ENCODE measurements at places on chromosomes 3 and 15.

GRCh38 chr3:40843208-40843624, 318.5 kb downstream of the ZNF621 start:
- DNase-seq, result no peak

DNA sequence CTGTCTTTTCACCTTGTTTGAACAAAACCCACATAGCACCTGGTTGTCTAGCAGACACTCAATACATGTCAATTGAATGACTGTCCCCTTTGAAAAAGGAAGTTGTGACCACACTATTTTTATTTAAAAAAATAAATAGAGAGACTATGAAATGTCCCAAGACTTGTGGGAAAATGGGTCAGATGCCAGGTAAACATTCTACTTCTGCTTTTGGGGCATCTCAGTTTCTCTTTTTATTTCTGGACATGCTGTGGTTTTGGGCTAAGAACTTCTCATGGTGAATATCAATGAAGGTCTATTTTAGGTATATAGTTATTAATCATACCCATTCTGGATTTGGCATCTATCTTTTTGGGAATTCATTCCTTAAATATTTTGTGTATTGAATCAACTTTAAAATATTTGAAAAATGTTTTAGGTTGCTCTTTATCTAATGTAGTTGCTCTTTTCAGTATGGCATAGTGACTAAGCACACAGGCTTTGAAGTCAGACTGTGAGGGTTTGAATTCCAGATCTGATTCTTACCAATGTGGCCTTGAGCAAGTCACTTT, 4.4 kb downstream of the TMEM45A start:
- no peak for DNase-seq

GRCh38 chr3:31848163-31848818, 132.8 kb downstream of the OSBPL10 start:
- DNase-seq, result no peak

DNA sequence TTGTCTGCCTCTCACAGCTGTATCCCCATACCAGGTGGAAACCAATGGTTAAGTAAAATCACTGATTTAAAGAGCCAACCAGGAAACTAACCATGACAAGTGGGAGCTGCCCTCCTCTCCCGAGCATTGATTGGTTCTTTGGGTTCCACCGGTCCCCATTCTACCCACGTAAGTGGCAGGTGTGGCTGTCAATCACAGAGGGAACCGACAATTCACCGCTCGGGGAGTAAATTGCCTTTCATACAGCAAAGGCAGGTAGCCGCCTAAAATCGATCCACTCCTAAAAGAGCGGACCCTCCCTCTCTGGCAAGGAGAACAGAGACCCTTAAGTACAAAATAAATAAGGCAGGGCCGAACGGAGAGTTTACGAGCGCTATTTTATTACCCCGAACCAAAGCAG, 1.2 kb downstream of the ERC2 start:
- peak; percentile 91 for DNase-seq

GRCh38 chr3:195394700-195395099, 48.1 kb downstream of the ACAP2 start:
- DNase-seq, result no peak

DNA sequence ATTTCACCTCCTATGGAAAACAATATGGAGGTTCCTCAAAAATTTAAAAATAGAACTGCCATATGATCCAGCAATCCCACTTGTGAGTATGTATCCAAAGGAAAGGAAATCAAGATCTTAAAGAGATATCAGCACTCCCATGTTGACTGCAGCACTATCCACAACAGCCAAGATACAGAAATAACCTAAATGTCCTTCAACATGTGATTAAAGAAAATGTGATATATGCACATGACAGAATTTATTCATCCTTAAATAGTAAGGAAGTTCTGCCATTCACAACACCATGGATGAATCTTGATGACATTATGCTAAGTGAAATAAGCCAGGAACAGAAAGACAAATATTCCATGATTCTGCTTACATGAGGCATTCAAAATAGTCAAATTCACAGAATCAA, 303.6 kb upstream of the LRRN1 start:
- no peak for DNase-seq

GRCh38 chr15:96716478-96716877, 386.0 kb downstream of the NR2F2 start:
- no peak for DNase-seq

DNA sequence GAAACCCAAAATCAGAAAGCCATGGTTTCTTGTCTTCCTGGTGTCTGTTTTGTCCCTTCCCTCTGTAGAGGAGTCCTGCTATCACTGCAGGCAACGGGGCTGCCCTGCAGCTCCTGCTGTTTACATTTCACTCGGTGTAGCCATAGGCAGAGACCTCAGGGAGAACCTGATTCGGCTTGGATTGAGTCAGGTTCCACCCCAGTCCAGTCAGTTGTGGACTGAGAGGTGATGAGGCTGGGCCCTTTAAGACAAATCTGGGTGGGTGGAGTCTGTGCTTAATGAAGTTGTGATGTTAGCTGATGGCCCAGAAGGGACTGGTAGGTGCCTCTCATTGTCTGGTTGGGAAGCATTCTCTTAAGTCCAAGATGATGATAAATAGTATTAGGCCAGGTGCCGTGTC, 35.7 kb downstream of the FLNB start:
- DNase-seq, result no peak

- no peak for DNase-seq
These were observed 129.8 kb downstream of the ZNF385D start for GRCh38 chr3:21621181-21621651.

- DNase-seq, result no peak
These were observed 14.8 kb downstream of the LTF start for GRCh38 chr3:46449755-46450552.

DNA sequence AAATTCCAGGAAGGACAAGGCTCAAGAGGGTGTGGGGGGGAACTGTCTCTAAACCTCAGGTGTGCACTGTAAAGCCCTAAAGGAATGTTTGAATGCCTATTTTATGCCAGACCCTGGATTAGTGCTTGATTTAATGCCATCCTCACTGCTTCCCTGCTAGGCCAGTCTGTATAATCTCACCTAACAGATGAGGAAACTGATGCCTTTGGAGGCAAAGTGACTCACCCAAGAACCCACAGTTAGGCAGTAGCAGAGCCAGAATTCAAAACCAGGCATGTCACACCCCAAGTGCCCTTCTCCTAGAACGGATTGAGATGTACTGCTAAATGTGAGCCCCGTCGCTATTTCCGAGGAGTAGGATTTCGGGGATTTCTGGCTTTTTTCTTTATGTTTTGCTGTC, 7.8 kb downstream of the CAMK1 start:
- DNase-seq, result no peak

DNA sequence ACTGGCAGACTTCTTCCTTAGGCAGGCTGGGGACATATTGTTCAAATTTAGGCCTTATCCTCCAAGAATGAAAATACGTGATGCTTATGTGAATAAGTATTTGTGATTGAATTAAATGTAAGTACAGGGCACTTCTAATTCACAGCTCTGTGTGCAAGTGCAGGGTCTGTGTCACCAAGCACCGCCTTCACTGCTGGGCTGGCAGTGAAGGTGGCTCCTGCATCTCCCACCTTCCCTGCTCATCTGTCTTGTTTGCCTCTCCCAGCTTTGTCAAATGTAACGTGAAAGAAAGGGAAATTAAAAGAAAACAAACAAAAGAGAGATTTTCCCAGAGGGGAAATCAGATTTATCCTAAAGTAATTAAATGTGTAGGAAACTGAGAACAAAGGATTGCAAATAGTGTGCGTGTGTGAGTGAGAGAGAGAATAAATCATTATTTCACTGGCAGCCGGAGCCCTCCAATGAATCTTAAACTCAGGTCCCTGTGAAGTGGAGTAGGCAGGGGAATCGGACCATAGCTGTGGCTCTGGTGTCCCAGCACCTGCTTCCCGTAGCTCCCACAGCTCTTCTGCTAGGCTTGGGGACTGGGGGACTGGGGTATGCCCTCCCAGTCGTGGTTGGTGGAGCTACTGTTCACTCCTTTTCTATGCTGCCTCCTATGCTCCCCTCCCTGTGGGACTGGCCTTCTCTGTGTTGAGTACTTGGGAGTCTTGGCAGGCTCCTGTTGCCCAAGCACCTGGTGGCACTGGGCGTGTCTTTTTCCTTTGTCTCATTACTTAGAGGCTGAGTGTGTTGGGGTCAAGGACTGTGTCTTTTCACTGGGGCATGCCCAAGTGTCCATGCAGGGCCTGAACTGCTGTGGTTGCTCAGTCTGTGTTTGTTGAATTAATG, 222.2 kb downstream of the EPHB1 start:
- no peak for DNase-seq

GRCh38 chr15:69143756-69144436, 16.5 kb upstream of the GLCE start:
- no peak for DNase-seq

GRCh38 chr3:14290631-14291385, 111.6 kb upstream of the SLC6A6 start:
- DNase-seq, result no peak

DNA sequence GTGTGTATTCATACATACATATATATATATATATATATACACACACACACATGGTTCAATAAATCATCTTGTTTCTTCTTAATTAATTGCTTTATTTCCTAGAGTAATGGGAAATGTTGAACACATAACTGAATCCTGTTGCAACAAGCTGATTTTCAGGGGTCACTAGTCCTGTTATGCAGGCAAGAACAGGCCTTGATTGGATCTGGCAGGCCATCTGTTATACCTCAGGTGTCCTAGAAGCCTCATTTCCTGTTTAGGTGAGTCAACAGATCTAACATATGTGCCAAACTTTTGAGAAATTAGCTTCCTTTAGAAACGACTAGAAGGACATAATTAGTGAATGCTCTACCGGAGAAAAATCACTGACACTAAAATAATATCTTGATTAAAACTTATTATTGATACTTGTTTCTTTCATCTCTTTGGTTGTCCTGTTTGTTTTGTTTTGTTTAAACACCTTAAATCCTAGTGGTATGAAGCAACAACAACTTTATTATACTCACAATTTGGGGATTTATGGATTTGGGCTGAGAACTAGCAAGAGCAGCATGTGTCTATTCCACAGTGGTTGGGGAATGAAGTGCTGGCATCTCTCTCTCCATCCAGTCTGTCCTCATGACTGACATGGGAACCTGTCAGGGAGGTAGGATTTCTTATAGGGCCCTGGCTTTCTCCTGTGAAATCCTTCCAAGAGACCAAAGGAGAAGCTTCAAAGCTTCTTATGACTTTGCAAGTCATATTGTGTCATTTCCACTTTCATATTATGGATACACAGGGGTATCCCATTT, 552.6 kb downstream of the NSUN3 start:
- no peak for DNase-seq

- DNase-seq, result no peak
These were observed 58.1 kb downstream of the TGFBR2 start for GRCh38 chr3:30664459-30664858.

- DNase-seq, result no peak
These were observed at the start of gene CFAP44 for GRCh38 chr3:113441051-113441770. Gene CFAP44 (minus strand): TSS chr3:113441493. CDS start chr3:113433664, 7,829 bp downstream.

GRCh38 chr3:65497846-65498245, 540.9 kb downstream of the MAGI1 start:
- DNase-seq, result peak; percentile 74

DNA sequence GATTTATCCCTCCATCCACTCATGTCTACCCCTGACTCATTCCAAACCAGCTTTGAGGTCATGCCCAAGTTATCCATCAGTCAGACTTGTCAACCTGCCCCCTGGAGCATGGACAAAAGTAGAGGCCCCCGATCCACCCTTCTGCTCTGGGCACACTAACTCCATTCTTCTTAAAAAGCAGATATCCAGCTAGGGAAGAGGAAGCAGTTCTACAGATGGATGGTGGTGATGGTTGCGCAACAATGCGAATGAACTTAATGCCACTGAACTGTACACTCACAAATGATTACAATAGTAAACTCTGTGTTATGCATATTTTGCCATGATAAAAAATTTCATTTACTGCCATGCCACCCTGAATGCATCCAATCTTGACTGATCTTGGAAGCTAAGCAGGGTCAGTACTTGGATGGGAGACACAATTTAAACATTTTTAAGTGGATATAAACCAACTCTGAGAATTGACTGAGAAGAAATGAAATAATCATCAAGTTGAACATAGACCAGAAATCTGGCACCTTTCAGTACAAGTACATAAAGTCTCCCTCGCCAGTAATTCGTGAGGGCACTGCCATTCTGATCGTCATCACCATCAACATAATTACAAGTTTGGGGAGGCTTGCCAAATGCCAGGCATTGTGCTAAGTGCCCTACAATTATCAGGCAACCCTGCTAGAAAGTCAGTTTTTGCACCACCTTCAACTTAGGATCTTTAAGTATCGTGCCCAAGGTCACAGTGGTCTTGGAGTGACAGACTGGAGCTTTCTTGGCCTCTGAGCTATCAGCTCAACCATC, 124.8 kb downstream of the ATP10A start:
- DNase-seq, result no peak

- DNase-seq, result no peak
These were observed 358.3 kb upstream of the CFAP20DC start for GRCh38 chr3:59408047-59408624.

DNA sequence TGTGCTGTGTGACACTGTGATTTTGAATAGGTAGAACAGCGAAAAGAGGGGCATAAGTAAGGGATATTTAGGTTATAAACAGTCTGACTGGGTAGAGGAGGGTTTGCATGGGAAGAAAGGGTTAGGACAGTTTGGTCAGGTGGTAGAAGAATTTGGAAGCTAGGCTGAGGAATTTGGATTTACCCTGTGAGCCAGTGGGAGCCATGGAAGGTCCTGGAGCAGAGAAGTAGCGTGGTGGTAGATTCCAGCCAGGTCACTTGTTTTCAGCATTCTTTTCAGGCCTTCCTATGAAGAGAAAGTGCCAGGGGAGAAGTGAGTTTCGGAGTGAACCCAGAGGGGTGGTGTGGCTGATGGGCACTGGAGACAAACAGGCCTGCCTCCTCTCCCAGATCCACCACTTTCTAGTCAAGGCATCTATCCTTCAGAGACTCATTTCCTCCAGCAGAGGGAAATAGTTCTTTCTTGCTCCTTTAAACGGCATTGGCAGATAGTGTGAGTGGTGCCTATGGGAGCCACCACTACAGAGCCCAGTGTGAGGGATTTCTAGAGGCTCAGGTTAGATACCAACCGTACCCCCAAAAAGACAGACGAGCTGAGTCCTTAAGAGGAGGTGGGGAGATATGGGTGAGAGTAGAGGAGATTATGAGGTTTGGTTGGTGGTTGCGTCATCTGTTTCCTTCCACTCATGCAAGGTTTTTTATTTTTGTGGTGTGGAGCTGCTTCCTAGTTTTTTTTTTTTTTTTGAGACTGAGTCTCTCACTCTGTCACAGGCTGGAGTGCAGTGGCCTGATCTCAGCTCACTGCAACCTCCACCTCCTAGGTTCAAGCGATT, 21.2 kb downstream of the PXK start:
- DNase-seq, result no peak

Measured in NCI-H1092 (cell line).